Activated T-cell treated with anti-CD3 and anti-CD28 coated beads, Interleukin-2, amount 50 U/mL, for 4 hours (primary cell): ENCODE measurements at places on chromosomes 3 and 15. TPM values are rescaled to one million over a fixed set of nuclear protein-coding genes. Genes with fewer than 3 reads are reported as not detected.

FSTL1 gene
- total RNA-seq = 0.91 TPM

ZNF662 gene
- 1.4 TPM for total RNA-seq

IGDCC3 gene
- not detected for total RNA-seq

CXCR6 gene
- 1.4 TPM for total RNA-seq

GCNT3 gene
- total RNA-seq = not detected

TRIM59 gene
- total RNA-seq = 16.5 TPM

CHRNB4 gene
- not detected for total RNA-seq

P2RY1 gene
- total RNA-seq = 0.30 TPM

CLK3 gene
- total RNA-seq = 78.2 TPM

TM4SF1 gene
- total RNA-seq = 1.3 TPM
